Renal cortical epithelial cell (primary cell): ENCODE measurements at places on chromosomes 1 and 21.

- DNase-seq: no peak
Observed at GRCh38 chr1:167698313-167698712, 23.5 kb upstream of the MPZL1 start.

DNA sequence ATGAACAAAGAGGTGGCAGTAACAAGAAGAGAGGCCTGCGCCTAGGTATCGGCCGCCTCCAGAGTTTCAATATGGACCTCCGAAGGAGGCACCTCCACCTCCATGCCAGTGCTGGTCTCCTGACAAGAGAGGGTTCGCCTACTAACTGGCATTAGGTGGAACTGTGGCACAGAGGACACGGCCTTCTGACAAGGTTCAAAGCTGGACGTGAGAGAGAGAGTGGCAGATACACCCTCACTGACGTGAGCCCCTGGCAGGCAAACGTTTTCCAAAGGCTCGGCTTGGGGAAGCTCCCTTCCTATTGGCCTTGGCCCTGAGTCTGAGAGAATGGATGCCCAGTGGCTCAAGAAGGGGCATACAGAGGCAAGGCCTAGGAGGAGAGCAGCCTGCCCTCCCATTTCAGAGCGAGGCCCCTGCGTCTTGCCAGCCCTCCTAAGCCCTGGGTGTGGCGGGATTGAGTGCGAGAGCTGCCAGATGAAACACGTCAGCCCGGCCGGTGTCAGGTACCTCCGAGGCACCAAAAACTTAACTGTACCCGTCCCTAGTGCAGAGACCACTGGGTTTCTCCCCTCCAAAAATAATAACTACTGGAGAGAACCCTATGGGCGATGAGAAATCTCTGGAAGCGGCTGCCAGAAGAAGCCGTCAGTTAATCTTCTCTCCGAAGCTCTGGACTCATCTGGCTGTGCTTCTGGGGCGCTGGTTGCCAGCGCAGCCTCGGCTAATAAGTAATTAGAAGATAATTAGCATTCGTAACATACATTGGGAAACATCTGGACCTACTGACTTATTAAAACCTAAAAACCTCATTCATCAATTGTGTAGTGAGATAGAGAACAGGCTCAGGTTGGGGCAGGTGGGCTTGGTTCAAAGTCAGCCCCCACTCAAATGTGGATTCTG is 283.6 kb downstream of the NPHP4 start:
- DNase-seq: no peak

- DNase-seq: no peak
Observed at GRCh38 chr1:174988539-174988938, 11.2 kb upstream of the CACYBP start.

DNA sequence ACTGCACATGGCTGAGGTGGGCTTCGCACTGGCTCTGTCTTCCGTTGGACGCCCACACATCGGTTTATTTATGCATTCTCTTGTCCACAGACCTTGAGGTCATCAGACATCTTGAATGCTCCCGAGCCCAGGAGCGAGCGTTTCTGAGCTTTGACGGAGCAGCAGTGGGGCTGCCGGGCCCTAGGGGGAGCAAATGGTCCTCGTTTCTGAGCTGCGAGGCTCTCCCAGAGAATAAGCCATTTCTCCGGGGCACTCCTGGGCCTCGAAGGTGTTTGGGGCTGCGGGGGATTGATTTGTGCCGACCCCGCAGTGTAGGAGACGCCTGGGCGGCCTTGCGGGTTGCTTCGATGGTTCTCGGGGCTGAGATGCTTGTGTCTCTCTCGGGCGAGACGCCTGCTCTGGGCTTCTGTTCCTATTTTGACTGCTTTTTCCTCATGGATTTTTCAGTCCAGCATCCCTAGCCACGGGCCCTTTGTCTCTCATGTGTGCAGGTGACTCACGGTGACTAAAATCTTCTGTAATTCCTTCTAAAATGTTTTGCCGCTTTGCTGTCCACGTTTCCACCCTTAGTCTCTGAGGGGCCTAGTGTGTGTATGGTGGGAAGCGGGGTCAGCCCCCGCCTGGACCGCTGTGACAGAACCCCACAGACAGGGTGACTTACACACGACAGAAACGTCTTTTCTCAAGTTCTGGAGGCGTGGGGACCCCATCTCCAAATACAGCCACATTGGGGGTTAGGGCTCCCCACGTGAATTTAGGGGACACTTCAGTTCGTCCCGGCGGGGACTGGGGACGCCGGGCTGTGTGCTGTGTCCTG is 62.1 kb downstream of the FAAP20 start:
- peak; percentile 57 for DNase-seq

- no peak for DNase-seq
Observed at GRCh38 chr1:155526356-155526755, 36.2 kb downstream of the ASH1L start.

- no peak for DNase-seq
Observed at GRCh38 chr1:30198451-30198760, 525.0 kb downstream of the MATN1 start.

DNA sequence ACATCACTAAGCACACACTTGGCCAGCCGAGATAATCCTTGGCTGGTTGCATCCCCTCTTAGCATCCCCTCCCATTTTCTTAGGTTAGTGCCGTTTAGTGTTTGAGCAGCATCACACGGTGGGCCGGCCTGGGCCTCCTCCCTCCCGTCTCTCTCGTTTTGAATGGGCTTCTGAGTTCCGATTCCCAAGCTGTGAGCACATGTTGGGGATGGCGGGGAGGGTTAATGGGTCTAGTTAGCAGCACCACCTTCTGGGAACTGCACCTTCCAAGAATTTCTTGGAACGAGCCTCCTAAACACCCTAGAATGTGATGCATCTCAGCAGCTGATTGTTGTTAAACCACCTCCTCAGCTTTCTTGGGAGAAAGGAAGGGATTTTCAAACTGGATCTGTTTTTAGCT is 73.3 kb downstream of the CNIH3 start:
- no peak for DNase-seq

DNA sequence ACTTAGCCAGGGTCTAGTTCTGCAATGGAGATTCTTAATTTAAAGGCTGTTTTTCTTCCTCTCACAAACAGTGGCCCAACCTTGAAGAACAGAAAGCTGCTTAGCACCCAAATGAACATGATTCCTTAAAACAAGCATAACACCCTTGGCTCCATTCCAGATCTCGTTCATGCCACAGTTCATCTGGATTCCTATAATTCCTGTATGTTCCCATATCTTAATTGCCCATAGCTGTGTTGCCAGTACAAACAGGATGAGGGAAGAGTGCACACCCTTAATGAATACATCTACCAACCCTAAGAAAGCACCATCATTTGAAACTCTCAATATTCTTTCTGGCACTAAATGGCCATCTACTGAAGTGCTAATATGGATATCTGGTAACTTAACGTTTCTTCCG is 45.5 kb downstream of the TGFB2 start:
- peak; percentile 53 for DNase-seq

DNA sequence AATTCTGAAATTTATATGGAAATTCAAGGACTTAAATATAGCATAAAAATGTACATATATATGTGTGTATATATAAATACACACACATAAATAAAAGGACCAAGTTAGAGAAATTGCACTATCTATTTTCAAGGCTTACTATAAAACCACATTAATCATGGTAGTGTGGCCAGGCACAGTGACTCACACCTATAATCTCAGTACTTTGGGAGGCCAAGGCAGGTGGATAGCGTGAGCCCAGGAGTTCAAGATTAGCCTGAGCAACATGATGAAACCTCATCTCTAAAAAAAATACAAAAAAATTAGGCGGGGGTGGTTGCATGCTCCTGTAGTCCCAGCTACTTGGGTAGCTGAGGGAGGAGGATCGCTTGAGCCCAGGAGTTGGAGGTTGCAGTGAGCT is 171.4 kb upstream of the GORAB start:
- no peak for DNase-seq
